ENCODE measurements at places on chromosomes 2 and 18. TPM values are rescaled to one million over a fixed set of nuclear protein-coding genes. Genes with fewer than 3 reads are reported as not detected.

BMP10 gene
- not detected for total RNA-seq

NT5DC4 gene
- not detected for total RNA-seq

SLC66A3 gene
- 7.3 TPM for total RNA-seq

BCL2 gene
- 8.5 TPM for total RNA-seq

UGT1A5 gene
- not detected for total RNA-seq

MARS2 gene
- 4.6 TPM for total RNA-seq

Measured in mesothelial cell of epicardium (in vitro differentiated cells).